PC-3 (cell line): ENCODE measurements at places on chromosomes 7 and 10.

- peak; percentile 56 for DNase-seq
These were observed 987 bp upstream of the EXOC6 start for GRCh38 chr10:92847202-92847864.

- no peak for DNase-seq
These were observed 38.2 kb downstream of the SMURF1 start for GRCh38 chr7:99105756-99106155.

- peak; percentile 7 for DNase-seq
These were observed 14.4 kb upstream of the ATP6V0E2 start for GRCh38 chr7:149859369-149859768.

DNA sequence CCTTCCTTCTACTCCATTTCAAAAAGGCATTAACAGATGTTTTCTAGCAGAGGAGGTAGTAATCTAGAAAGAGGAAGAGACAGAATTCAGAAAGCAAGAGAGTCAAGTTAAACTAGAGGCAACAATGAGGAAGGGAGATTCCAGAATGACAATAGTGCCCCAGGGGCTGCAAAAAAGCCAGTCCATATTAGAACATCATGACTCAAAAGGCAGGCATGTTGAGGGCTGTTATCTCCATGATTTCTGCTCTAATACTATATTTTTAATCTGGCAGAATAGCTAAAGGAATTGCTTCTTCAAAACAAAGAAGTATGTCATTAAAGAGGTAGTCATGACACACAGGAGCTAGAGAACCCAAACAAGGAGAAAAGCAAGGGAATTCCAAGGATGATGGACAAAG is 599.6 kb downstream of the INHBA start:
- DNase-seq: peak; percentile 31

GRCh38 chr10:93991596-93992284 is 2.0 kb upstream of the PLCE1 start:
- DNase-seq: peak; percentile 79

- peak; percentile 52 for DNase-seq
These were observed 448 bp upstream of the SRPK2 start for GRCh38 chr7:105389088-105389650.

DNA sequence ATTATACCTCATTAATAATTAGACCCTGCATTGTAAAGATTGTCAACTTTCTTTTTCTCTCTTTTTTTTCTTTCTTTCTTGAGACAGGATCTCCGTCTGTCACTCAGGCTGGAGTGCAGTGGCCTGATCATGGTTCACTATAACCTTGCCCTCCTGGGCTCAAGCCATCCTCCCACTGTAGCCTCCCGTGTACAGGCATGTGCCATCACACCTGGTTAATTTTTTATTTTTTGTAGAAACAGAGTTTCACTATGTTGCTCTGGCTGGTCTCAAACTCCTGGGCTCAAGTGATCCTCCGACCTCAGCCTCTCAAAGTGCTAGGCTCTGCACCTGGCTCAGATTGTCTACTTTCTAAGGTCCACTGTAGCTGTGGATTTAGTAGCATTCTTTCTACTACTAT is 50.7 kb downstream of the MDFIC start:
- DNase-seq: no peak

- DNase-seq: no peak
These were observed 1.2 kb downstream of the USP6NL start for GRCh38 chr10:11610166-11610825.

DNA sequence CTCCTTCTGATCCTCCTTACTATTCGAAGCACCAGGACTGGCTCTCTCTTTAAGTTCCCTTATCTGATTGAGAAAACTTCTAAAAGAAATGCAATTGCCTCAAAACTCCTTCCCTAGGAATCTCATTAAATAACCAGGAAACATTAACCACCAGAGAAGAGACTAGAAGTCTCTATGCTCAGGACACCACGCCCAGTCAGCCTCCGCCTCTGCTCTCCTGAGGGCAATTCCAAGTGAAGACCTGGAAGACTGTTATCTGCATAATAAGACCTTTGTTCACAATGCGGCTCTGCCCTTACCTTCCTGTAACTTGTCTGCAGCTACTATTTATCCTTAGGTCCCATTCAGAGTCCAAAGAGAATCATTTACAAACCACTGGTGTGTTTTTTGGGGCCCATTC is 78.8 kb downstream of the ELMO1 start:
- no peak for DNase-seq

- DNase-seq: peak; percentile 69
These were observed 1.2 kb upstream of the ATP6V0E2 start for GRCh38 chr7:149872419-149873073.

GRCh38 chr7:133233142-133233541 is 19.7 kb upstream of the EXOC4 start:
- DNase-seq: no peak

GRCh38 chr10:85900061-85900460 is 466.5 kb downstream of the GRID1 start:
- DNase-seq: no peak

- no peak for DNase-seq
These were observed 15.6 kb downstream of the FOXL3 start for GRCh38 chr7:305410-306151.

GRCh38 chr7:1055956-1056784 is 11.8 kb downstream of the GPR146 start:
- no peak for DNase-seq

- DNase-seq: no peak
These were observed 128.4 kb downstream of the RGS10 start for GRCh38 chr10:119414081-119414611.

- DNase-seq: no peak
These were observed 43.1 kb upstream of the DDC start for GRCh38 chr7:50608196-50608906.

GRCh38 chr7:120553491-120553890 is 280.5 kb downstream of the KCND2 start:
- no peak for DNase-seq

DNA sequence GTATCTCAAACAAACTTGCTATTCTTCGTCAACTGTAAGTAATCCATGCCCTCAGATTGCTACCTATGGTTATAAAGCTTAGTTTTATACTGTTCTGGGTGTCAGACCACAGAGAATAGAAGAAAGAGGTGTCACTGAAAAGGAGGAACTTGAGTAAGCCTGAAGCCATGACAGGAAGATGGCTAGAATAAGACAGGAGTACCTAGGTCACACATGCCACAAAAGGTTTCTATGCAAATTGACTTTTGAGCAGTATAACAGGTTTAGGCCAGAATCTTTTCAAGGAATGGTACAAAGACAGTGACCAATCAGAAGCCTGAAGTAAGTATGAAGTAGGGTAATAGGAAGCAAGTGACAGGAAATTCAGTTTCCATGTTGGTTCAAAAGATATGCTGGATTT is 23.5 kb downstream of the FBXW4 start:
- no peak for DNase-seq

DNA sequence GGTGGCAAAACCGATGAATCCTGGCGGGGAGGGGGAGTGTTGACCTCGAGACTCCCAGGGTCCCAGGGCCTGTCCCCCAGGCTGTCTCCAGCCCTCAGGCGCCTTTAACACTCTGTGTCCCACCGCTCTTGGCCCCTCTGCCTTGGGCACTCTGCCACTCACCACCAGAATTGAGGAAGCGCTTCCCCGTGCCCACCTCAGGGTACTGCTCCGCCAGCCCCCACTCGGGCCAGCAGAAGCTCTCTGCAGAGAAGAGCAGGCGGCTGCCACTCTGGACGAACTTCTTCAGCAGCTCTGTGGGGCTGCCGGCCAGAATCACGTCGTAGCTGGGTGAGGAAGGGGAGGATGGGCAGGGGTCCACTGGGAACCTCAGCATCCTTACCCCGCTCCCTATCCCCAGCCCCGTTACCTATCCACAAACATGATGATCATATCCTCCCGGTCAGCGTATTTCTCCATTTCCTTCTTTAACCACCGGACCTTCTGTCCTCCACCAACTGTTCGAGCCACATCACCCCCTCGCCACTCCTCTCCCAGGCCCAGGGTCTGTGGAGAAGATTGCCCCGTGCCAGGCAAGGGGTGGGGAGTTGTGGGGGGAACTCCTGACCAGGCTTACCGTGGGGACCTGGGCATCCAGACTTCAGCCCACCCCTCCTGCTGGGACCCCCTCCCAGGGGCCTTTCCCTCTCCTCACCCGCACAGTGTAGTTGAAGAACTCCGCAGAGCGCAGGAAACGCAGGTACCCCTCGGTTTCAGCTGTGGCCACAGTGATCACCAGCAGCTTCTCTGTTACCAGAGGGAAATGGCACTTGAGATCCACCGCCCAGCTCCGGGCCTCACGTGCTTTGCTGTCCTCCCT is 1.2 kb downstream of the PLOD3 start:
- DNase-seq: peak; percentile 11

DNA sequence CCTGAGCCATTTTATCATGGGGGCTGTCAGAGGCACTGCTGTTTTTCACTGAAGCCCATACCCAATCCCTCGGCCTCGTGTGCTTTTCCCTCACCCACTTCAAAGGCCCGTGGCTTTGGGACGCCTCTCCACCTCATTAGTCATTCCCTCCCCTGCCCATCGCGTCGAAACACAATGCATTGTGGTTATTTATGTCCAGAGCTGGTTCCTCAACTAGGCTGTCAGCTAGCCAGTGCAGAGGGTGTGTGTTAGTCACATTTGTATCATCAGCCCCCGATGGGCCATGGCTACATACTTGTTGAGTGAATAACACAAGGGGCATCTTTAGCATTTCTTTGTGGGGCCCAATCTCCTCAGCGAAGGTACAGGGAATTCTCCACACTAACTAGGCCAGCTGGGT is 3.8 kb upstream of the CRCP start:
- DNase-seq: peak; percentile 96

DNA sequence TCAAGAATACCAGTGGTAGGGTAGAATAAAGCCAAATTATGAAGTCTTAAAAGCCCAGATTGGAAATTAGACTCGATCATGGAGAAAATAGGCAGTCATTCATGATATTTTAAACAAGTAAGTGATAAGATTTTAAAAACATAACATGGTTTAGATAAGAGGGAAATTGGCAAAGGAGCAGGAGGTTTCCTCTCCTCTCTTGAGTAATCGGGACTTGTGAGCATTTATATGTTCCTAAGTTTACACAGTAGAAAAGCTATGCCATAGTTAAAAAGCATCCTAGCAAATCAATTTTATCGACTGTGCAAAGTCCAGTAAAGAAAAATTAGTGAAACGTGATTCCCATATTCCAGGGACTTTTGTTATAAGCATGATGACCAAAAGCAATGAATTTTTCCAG is 313.2 kb downstream of the AHR start:
- DNase-seq: no peak

DNA sequence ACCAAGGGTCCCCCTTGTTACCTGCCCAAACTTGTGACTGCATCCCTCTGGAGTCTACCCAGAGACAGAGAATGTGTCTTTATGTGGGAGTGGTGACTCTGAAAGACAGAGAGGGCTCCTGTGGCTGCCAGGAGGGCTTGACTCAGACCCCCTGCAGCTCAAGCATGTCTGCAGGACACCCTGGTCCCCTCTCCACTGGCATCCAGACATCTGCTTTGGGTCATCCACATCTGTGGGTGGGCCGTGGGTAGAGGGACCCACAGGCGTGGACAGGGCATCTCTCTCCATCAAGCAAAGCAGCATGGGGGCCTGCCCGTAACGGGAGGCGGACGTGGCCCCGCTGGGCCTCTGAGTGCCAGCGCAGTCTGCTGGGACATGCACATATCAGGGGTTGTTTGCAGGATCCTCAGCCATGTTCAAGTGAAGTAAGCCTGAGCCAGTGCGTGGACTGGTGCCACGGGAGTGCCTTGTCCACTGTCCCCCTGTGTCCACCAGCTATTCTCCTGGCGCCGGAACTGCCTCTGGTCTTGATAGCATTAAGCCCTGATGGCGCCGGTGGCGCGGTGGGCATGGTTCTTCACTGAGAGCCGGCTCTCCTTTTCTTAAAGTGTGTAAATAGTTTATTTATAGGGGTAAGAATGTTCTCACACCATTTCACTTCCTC is 19.4 kb upstream of the SH2D4B start:
- no peak for DNase-seq

DNA sequence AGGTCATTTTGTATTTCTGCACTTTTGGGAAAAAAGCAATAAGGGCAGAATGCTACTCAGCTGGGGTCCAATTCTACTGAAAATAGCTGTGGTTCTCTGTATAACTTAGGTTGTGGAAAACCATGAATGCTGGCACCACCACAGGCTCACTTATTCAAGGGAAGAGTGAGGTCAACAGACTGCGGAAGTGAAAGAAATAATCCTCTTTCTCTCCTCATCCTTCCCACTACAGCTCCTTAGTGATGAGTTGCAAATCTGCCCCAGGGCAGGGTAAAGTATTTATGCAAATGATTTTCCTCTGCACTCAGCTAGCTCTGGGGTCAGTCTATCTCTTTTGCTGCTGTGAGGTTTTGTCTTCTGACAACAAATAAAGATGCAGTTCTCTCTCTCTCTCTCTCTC is 74.1 kb upstream of the PTPRZ1 start:
- DNase-seq: no peak

- no peak for DNase-seq
These were observed 9.0 kb downstream of the SORCS3 start for GRCh38 chr10:104650072-104650471.

DNA sequence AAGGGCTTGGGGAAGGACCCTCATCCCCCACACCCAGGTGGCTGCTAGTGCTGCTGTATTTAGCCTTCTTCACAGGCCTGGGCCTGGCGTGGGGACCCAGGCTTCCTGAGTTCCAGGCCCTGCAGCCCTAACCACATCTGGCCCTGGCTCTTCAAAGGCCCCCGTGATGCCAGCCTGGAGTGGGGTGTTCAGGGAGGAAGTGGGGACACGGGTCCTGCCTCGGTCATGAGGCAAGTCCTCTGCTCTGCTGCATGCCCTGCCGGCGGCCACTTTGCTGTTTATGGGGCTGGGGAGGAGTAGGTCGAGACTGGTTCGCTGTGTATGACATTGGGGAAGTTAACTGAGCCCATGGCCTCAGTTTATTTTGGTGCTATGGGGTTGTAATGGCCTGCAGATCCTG is 8.5 kb upstream of the AQP1 start:
- DNase-seq: no peak

GRCh38 chr10:63268149-63268797 is 135.1 kb downstream of the NRBF2 start:
- no peak for DNase-seq

DNA sequence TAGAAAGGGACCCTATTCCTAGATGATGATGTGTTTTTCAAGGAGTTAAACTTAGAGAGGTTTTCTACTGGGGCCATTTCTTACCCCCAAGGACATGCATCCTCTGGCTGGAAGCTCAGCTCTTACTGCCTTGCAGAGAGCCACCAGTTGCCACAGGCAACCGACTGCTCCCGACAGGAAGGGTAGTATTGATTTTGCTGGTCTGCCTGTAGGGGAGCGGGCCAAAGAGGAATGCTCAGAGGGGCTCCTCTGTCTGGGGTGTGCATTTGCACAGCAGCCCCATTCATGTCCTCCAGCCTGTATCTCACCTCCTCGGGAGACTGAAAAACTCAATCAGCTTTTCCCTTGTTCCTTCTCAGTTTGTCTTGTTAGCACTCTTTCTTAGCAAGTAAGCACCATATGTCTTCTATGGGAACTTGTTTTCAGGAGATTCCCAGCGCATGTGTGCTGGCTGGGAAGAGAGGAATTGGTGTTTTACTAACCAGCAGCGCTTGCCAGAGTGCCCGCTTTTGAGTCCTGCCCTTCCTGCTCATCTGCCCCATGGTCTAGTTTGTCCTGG is 739.0 kb upstream of the GALNT17 start:
- DNase-seq: no peak
